Hematopoietic multipotent progenitor cell treated with erythropoietin and hydrocortisone succinate and interleukin-3 and kit ligand, for 8 days (in vitro differentiated cells): ENCODE measurements at places on chromosomes 13 and 19.
A peak's percentile ranks its signal among the peaks of the same experiment; 100 is the strongest.

DNA sequence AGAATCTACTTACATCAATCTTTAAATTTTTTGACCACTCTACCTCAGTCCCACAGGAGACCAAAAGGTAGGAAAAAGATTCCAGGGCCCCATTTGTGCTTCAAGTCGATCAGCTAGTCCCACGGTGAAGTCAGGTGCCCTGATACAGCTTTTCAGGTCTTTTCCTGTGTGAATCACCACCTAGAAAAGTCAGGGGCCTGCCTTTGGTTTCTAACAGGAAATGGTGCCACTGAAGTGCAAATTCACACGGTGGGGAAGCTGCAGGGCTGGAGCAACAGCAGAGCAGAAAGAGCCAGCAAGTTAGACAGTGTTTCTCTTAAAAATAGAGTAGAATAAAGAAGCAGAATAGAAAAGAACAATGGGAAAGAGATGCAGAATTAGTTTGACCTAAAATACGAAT, 107.5 kb downstream of the KLF12 start:
- DNase-seq: no peak

DNA sequence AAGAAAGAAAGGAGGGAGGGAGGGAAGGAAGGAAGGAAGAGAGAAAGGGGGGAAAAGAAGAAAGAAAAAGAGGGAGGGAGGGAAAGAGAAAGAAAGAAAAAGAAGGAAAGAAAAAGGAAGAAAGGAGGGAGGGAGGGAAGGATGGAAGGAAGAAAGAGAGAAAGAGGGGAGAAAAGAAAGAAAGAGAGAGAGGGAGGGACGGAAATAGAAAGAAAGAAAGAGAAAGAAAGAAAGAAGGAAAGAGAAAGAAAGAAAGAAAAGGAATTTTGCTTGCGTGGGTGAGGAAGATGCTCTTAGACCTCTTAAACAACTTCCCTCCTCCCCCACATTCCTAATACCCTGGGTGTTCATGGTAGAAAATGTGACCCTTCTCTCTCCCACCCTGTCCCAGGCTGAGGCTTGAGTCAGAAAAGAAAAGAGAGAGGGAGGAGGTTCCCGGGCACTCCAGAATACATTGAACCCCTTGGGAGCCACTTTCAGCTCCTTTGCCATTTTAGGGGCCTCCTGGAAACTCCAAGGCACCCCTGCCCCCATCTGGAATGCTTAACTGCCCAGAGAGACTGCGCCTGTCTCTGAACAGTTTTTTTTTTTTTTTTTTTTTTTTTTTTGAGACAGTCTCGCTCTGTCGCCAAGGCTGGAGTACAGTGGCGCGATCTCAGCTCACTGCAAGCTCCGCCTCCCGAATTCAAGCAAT, 9.2 kb upstream of the KANK3 start:
- DNase-seq: no peak

GRCh38 chr19:5627395-5627904, 4.6 kb downstream of the SAFB start:
- DNase-seq: peak; percentile 88

DNA sequence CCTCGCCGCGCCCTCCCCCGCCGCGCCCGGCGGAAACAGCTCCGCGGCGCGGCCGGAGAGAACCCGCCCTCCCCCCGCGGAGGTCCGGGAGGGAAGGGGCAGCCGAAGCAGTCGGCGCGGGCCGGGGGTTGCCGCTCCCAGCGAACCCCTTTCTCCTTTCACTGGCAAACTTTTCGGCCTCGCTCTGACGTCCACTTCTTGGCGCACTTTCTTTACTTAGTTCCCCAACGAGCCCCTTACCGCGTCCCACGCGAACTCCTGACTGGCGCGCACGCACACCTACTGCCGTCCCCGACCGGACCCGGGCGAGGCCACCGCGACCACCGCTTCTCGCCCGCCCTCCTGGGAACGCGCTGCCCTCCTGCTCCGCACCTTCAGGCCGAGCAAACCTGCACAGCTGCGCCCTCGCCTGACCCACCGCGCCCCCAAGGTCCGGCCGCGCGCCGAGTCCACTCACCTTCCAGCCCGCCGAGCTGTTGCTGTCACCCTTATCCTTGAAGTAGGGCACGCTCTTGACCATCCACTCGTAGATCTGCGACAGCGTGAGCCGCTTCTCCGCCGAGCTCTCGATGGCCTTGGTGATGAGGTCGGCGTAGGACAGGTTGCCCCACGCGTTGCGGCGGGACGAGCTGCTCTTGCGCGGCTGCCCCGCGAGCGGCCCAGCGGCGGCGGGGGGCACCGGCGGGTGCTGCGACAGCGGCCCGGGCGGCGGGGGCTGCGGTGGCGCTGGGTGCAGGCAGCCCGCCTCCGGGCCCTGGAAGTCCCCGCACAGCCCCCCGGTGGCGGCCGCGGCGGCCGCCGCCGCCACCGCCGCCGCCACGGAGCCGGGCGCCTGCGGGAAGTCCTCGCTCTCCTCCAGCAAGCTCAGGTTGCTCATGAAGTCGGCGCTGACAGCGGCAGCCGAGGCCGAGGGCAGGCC, 1.1 kb downstream of the FOXO1 start:
- peak; percentile 38 for DNase-seq

- no peak for DNase-seq
Observed at GRCh38 chr13:38648912-38649311, 38.0 kb upstream of the FREM2 start.

DNA sequence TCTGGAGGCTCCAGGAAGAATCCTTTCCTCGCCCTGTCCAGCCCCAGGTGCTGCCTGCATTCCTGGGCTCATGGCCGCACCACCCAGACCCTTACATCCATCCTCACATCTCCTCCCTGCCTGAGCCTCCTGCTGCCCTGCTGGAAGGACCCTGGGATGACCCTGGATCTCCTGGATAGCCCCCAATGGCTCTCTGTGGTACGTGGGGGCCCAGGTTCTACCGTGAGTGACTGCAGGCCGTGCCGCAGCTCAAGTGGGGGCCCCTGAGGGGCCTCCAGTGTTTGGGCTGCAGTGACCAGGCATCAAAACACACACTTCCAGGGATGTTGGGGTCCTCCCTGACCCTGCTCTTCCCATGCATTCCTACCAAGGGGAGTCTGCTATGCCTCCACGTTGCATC, 8.3 kb upstream of the MCF2L start:
- DNase-seq: no peak

DNA sequence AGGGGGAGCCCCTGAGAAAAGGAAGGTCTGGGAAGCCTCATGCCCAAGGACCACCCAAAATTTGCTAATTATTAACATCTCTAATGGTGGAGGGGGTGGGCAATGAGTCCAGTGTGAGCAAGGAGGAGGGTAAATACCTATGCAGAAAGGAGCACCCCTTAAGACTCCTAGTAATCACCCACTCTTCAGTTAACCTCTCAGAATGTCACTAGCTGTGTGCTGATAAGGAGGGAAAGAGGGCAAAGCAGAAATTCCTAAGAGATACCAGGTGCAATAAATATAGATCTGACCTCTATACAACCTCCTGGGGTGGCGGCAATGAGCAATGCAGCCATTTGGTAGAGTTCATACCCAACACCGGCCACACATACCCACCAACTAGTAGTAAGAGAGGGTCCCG, 12.7 kb upstream of the DPY19L3 start:
- DNase-seq: no peak

- peak; percentile 73 for DNase-seq
Observed at GRCh38 chr13:37109051-37109678, 3.7 kb upstream of the CSNK1A1L start.

DNA sequence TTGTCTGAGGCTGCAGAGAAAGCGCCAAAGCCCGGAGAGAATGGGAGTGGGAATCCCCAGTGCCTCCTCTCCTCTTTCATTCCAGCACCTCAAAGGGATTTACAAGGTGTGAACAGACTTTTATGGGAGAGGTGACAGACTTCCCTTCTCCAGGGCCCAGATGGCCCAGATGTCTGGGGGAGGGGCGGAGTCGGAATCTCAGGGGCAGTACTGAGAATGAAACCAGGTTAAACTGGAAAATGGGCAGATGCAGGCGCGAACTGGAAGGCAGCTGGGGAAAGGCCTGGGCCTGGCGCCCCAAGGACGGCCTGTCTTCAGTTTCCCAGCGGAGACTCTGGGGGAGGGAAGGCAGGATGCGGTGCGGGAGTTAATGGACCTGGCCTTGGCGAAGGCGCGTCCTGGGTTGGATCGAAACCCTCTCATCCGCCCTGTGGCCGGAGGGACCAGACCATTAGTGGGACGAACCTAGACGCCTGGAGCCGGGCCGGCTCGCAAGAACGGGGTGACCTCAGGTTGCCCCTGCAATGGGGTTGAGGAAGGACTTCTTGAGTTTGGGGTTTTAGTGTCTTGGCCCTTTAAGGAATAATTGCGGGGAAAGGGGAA, 592 bp upstream of the TRIP10 start:
- no peak for DNase-seq

- no peak for DNase-seq
Observed at GRCh38 chr19:48603449-48603848, 3.1 kb upstream of the SPACA4 start.

GRCh38 chr13:42769650-42770049, 11.7 kb upstream of the FAM216B start:
- DNase-seq: no peak

DNA sequence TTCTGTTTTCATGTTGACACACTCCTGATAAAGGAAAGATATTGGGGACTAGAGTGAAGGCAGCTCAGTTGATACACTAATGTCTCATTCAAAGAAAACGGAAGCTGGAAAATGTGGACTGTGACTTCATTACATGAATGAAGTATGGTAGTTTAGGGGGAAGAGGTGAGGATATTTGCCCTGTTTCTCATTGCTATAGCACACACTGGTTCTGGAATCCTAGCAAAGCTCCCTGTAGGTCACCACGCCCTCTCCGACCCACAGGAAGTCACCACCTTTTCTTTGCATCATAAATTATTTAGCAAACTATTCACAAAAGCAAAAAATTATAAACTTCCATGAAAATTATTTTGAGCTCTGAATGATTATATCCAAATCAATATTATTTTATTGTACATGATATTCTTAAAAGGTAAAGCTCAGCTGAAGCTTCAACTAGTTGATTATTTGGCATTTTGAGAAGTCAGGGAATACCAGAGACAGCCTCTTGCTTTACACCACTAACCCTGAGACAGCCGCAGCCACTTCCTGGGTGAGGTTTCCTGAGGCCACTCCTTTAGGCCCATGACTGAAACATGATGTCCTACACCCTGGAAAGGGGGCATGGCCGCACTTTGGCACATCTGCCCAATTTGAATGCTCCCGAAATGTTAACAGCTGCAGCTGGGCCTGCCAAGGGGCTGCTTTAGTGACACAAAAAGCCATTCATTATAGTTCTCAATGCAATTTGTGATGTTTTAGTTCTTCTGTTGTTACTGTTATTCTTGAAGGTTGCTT, 50.0 kb upstream of the WDFY2 start:
- peak; percentile 43 for DNase-seq

DNA sequence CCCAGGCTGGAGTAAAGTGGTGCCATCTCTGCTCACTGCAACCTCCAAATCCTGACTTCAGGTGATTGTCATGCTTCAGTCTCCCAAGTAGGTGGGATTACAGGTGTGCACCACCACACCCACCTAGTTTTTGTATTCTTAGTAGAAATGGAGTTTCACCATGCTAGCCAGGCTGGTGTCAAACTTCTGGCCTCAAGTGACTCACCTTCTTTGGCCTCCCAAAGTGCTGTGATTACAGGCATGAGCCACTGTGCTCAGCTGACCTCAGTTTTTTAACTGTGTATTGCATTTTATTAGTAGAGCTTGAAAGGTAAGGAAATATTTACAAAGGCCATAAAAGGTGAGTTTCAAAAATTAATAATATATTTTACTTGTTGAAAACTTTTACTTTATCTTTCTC, 2.3 kb downstream of the ZNF726 start:
- no peak for DNase-seq

DNA sequence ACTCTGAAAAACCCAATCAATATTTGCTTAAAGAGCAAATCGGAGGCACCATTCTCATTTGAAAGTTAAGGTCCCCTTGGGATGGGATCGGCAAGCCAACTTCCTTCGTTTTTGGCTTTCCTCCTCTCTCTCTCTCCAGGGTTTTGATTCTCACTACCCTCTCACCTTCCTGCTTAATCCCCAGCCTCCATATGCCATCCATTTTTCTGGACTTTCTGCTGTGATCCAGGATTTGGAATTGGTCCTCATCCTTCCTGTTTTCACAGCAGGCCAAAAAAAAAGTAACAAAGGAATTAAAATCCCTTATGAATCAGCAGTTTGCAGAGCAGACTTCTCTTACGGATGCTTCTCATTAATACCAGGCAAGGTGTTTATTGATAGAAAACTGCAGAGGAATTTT, 283.1 kb upstream of the TMTC4 start:
- DNase-seq: no peak

DNA sequence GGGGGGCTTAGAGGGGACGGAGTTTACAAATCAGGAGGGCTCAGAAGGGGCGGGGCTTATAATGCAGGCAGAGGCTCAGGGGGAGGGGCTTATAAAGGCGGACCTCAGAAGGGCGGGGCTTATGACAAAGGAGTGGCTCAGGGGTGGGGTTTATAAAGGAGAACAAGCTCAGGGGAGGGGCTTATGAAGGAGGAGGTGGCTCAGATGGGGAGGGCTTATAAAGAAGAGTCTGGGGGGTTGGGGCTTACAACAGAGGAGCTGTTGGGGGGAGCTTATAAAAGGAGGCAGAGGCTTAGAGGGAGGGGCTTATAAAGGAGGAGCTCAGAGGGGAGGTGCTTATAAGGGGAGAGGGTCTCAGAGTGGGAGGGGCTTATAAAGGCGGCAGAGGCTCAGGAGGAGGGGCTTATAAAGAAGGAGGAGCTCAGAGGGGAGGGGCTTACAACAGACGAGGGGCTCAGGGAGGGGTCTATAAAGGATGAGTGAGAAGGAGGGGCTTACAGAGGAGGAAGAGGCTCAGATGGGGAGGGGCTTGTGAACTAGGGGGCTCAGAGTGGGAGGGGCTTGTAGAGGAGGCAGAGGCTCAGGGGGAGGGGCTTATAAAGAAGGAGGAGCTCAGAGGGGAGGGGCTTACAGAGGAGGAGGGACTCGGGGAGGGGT, 1.0 kb downstream of the SMIM24 start:
- peak; percentile 64 for DNase-seq

DNA sequence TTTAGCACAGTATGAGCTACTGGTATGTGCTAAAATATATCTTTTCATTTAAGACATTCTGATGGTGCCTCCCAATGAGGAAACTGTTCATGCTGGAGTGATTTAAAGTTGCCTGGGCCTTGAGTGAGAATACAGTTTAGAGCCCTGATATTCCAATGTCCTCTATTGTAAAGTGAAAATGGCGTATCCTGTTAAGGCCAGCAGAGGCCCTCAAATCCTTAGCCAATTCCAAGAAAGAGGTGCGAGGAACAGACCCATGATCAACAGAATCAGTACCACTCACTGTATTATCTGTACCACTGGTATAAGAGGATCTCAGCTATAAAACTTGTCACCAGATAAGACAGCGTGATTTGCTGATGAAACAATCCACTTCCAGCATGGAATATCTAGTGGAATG, 273.1 kb upstream of the SLITRK5 start:
- DNase-seq: no peak

- no peak for DNase-seq
Observed at GRCh38 chr13:33524086-33524485, 238.5 kb upstream of the STARD13 start.

GRCh38 chr13:79398127-79398526, 7.9 kb downstream of the RBM26 start:
- peak; percentile 70 for DNase-seq

GRCh38 chr19:42516771-42517170, 11.5 kb downstream of the CEACAM1 start:
- DNase-seq: no peak
